ENCODE measurements at places on chromosomes 7 and 10.

- no peak for DNase-seq
Observed at GRCh38 chr10:7544203-7544602, 122.6 kb downstream of the ITIH5 start.

GRCh38 chr7:11450281-11450680 is 381.7 kb downstream of the THSD7A start:
- no peak for DNase-seq

- no peak for DNase-seq
Observed at GRCh38 chr7:17302575-17303142, 4.2 kb downstream of the AHR start.

DNA sequence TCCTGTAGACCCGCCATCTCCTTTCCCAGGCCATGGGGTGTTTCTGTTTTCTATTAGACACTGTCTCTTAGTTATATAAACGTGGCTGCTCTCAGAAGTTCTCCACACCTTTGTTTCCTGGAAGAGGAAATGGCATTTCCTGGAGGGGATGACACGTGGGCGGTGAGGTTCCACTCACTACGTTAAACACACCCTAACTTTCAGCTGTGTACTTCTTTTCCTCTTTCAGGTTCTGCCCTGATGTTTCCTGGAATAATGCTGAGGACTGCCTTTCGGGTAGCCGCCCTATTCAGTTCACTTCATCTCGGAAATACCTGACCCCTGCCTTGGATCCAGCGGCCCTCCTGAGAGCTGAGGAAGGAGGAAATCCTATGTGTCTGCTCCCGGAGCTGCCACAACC is 3.4 kb upstream of the PRKCQ start:
- DNase-seq = no peak

GRCh38 chr10:3391657-3392056 is 219.1 kb upstream of the PITRM1 start:
- DNase-seq = no peak

DNA sequence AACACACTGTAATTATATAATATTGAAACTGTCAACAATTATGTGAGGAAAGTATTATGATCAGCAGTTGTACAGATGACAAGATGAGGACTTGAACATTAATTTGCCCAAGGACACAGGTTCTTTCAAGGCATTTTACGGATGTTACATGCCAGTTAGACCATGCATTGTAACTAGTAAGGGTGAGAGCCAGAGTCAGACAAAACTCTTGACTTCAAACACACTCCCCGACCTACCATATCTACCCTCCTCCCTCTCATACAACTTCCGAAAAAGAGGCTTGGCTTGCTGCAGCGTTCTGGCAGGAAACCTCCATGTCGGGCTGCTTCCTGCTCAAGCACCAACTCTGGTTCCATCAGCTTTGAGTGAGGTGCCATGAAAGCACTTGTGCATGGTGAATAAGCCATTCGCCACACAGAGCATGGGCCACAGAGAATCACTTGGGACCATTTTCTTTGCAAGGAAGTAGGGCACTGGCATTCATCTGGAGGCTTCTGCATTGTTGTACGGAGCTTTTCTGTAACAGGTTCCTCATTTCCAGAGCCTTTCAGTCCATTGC is 53.2 kb downstream of the FOXI2 start:
- DNase-seq = no peak

DNA sequence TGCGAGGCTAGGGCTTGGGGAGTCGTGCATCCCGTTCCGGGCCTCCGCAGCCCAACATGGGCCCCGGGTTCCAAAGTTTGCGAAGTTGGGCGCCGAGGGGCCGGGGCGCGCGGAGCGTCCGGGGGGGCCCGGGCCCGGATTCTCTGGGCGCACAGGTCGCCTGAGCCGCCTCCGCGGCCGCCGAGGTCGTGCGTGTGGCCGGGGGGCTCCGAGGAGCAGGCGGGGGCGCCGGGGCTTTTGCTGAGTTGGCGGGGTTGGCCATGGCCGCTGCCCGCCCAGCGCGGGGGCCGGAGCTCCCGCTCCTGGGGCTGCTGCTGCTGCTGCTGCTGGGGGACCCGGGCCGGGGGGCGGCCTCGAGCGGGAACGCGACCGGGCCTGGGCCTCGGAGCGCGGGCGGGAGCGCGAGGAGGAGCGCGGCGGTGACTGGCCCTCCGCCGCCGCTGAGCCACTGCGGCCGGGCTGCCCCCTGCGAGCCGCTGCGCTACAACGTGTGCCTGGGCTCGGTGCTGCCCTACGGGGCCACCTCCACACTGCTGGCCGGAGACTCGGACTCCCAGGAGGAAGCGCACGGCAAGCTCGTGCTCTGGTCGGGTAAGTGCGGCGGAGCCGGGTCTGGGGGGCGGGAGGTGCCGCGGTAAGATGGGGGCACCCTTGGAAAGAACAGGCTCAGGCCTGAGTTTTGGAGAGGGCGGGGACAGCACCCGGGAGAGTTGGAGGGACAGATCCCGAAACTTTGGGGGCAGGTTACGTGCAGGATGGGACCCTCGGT is 643 bp downstream of the SMO start:
- no peak for DNase-seq

DNA sequence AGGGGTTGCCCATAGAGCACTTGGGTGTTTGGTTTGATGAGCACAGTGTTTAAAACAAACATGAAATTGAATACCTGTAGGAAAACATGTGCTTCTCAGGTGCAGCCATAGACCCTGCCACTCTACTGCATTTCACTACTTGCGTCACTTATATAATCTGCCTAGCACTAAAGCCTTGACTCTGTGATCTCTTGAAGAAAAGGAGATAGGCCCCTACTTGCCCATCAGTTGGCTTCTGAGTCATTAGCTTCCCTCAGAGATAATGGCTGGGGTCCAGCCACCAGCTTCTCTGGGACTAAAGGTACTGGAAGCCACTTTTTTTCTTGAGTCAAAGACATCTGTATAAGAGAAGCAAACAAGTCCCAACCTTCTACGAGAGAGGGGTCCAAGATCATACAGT is 45.9 kb upstream of the BTRC start:
- no peak for DNase-seq

DNA sequence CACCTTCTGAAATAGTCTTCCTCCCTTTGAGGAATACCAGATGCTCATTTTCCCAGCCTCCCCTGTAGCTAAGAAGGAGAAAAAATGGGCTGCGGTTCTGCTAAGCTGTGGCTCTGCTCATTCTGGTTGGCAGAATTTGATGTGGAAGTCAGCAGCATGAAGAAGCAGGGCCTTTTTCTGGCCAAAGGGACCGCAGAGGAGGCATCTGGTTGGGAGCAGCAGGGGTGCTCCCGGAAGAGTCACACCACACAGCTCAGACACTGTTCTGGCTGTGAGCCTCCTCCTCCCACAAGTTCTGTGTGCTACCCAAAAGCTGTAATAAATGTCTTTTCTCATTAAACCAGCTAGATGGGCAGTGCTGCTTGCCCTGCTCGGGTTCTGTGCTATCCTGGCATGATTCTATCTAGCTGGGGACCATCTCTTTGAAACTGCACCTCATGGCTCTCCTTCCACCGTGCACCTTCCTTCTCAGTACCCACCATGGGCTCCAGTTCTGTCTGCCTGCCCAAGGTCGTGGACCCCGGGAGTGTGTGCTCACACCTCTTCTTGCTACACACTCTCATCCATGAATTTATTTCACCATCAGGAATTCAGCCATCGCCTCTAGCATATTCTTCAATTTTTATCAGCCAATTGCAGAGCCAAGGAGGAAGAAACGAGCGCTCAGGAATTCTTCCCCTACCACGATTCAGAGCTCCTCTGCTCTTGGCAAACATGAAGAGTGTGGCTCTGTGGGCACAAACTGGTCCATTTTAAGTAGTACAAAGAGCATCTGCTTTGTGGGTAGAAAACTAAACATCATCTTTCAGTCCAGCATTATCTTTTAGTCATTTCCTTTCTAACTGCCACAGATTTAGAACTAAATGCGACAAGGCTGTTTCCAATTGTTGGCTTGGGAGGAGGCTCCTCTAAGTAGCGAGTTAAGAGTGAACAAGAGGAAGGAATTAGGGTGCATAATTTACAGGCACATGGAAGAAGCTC is 76.9 kb downstream of the FAM171A1 start:
- DNase-seq = no peak

DNA sequence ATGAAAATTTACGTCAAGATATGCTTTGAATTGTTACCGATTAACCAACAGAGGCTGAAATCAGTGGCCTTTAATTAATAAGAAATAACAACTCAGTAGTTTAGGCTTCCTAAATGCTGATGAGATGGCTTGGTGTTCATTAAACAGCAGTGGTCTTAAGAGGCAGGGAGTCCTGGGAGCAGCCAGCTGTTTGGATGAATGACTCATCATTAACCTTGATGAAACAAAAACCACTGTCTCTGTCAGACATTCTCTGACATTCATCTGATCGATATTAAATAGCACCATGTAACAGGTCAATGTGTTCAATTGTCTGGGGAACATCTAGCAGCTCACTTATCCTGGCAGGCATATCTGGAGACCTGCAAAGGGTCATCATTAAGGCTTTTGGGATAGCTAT is 234.2 kb upstream of the LRRN3 start:
- DNase-seq = no peak

DNA sequence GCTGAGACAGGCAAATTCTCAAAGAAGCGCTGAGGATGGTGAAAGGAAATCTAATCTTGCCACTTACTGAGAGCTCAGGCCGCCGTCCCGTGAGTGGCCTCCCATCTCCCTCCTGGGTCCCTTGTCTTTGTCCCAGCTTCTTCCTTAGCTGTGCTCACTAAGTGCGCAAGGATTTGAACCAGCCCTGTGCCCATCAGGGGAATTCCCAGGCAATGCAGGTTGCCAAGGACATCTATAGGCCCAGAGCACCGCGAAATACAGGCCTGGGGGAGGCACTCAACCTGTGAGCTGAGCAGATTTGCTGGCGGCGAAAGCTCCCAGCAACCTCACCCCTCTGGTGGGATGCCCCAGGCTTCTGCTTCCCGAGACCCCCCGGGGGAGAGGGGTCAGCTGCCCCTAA is 64.8 kb downstream of the OAT start:
- no peak for DNase-seq

DNA sequence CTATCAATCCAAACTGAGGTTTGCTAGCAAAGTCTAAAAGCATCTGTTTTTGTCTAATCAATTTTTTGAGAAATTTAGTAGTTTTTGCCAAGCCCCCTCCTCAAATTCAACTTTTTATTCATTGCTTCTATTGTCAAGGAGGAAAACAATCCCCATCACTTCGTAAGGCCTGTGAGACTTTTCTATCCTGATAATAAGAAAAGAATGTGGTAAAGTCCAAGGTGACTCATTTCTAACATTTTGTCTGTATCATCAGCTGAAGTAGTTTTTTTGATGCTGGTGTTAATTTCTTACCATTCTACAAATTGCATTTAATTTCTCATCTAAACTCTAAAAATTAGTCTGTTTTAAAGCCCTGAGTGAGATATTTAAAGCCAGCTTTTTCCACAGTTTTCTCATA is 11.7 kb downstream of the ANK3 start:
- DNase-seq = peak; percentile 16

DNA sequence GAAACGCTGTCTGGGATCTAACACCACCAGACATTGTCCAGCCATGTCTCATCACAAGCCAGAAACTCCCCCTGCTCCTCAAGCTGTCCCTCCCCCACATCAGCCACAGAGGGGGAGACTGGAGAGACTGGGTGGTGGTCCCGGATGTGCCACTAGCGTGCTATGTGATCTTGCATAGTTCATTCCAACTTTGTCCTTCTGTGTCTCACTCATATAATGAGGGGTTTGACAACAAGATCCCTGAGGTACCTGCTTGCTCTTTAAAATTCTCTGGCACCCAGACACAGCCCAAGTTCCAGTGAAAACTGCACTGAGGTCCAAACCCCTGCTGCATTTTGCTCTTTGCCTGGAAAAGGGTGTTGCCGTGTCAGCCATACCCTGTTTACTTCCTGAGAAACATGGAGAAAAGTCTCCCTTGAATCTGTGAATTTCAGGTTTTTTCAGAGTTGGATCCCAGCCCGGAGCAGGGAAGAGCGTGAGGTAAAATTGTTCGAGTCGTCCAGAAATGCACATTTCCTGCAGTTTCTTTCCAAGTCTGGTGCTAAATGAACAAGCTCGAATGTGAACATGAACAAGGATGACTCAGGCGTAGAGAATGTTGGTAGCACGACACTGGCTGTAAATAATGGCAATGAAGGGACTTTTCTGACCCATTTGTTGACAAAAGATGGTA is 156.6 kb downstream of the CCDC3 start:
- DNase-seq = peak; percentile 50

- DNase-seq = peak; percentile 60
Observed at GRCh38 chr10:96229568-96230030, 41.8 kb downstream of the BLNK start.

DNA sequence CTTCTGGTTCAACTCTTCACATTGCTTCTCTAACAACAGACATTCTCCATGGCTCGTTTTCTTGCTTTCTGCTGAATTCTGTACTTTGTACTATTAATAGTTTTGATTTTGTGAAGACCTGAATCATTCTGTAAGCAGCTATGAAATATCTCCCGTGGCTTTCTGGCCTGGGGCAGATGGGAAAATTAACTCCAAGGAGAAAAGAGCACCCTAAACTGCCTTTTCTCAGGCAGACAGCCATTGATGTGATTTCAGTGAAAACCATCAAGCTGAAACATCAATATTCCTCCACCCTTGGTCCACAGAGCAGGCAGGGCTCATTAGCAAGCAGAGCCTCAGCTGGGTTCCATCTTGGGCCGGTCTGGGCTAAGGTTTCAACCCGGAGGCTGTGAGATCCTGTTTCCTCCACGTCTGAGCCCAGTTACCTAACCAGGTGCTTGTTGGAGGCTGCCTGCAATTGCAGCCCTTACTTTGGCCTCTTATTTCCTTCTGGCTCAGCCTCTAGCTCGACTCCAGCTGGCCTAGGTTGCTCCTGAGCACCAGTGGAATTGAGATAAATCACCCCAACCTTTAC is 21.1 kb upstream of the EZH2 start:
- no peak for DNase-seq

DNA sequence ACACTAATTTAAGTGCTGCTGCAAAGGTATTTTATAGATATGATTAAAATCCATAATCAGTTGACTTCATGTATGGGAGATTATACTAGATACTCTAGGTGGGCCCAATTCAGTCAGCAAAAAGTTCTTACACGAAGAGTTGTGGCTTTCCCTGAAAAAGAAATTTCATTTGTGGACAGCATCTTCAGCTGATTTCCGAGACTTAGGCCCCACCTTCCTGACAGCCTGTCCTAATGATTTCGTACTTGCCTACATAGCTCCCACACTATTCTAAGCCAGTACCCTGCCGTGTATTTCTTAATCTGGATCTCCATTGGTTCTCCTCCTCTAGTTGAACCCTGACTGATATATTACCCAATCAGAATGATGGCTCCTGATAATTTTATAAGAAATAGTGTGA is 297.9 kb downstream of the EXOC4 start:
- no peak for DNase-seq

GRCh38 chr7:43546231-43546630 is 36.7 kb upstream of the STK17A start:
- DNase-seq = no peak

All from H54 (cell line).